ENCODE measurements at places on chromosomes 5 and 9.

DNA sequence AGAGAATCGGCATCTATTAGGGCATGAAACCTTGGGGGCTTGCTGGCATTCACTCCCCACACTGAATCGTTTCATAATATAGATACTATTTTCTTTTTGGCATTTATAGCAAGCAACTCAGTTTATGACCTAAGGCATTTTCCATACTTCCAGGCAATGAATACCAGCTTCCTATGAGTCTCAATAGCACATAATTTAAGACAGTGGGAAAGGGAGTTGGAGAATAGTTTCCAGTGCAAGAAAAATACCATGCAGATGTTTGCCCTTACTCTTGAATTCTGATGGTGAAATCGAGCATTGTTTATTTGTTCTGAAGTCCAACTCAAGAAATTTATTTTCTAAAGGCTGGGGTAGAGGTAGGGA lies 175.8 kb upstream of the KLF9 start:
- DNase-seq, result no peak

DNA sequence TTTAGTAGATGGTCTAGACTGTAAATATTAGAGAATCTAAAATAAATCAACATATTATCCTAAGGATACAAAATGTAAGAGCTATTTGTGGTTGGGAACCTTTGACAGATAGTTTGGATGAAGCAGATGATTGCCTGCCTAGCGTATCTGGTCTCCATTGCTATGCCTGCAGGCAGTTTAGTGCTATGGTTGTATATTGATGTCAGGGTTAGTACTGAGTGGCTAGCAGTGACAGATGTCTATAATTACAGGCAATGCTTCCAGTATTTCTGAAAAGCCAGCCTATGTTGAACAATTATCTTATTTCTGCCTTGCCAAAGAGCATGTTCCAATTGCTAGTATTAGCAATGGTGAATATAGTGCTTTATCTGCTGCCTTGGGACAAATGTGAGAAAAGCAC lies 151.3 kb upstream of the TLX3 start:
- no peak for DNase-seq

- no peak for DNase-seq
Observed at GRCh38 chr5:169637549-169638121, 560 bp downstream of the DOCK2 start.

DNA sequence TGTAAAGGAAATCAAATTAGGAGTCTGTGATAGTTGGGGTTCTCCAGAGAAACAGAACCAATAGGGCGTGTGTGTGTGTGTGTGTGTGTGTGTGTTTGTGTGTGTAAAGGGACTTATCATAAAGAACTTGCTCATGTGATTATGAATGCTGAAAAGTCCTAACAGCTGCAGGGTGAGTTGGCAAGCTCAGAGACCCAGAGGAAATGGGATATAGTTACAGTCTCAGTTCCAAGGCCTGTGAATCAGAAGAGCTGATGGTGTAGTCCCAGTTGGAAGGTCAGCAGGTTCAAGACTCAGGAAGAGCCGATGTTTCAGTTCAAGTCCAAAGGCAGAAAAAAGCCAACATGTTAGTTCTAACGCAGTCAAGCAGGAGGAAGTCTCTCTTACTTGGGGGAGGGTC lies 214.2 kb downstream of the ELAVL2 start:
- DNase-seq, result no peak

- DNase-seq, result peak; percentile 63
Observed at GRCh38 chr9:135887585-135888050, 19.7 kb downstream of the CAMSAP1 start.

GRCh38 chr9:94245651-94246050 lies 13.4 kb upstream of the ZNF169 start:
- no peak for DNase-seq

DNA sequence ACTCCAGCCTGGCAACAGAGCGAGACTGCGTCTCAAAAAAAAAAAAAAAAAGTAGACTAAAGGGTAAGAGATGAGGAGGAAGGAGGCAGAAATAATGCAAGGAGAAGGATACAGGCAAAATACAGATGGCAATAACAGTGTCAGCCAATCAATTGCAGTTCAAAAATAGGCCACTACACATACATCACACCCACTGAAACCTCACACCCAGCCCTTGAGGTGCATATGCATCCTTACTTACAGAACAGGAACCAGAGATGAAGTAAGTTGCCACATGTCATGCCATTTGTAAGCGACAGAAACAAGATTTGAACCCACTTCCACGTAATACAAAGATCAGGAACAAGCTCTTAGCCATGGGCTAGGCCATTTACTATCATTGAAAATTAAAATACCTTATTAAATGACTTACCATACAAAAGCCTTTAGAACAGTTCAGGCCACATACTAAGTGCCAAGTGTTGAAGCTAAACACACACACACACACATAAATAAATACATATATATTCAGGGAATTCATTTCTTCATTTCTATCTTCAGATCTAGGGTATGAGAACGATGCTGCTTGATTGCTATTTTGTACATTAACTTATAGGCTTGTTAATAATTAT lies 98.4 kb downstream of the FNBP1 start:
- DNase-seq, result no peak

- DNase-seq, result no peak
Observed at GRCh38 chr9:85016384-85017006, 347.0 kb downstream of the NTRK2 start.

All from WTC11 (cell line).